NCI-H748 treated with DMSO at 0.1 percent for 48 hours (cell line): ENCODE measurements at places on chromosomes 3 and 15.

DNA sequence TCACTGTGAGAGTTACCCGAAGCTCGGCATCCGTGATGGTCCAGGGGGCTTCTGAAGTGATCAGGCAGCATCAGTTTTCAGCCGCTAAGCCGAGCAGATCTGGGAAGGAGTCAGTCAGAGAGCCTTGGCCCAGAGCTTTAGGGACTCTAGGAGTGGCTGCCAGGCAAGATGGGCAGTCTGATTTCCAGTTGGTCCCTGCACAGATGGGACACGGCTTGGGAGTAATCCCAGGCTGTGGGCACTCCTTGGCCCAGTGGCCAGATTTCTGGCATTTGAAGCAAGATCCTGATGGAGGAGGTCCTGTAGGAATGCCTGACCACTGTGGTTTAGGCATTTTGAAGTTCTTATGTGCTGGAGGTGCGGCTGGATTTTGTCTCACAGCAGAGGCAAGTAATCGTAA, 10.5 kb upstream of the IP6K2 start:
- no peak for DNase-seq

- DNase-seq: no peak
Observed at GRCh38 chr3:129003578-129004112, 2.5 kb downstream of the EFCC1 start.

- no peak for DNase-seq
Observed at GRCh38 chr3:53773021-53773436, 73.2 kb downstream of the CHDH start.

- no peak for DNase-seq
Observed at GRCh38 chr3:118734664-118735063, 300.0 kb downstream of the IGSF11 start.

DNA sequence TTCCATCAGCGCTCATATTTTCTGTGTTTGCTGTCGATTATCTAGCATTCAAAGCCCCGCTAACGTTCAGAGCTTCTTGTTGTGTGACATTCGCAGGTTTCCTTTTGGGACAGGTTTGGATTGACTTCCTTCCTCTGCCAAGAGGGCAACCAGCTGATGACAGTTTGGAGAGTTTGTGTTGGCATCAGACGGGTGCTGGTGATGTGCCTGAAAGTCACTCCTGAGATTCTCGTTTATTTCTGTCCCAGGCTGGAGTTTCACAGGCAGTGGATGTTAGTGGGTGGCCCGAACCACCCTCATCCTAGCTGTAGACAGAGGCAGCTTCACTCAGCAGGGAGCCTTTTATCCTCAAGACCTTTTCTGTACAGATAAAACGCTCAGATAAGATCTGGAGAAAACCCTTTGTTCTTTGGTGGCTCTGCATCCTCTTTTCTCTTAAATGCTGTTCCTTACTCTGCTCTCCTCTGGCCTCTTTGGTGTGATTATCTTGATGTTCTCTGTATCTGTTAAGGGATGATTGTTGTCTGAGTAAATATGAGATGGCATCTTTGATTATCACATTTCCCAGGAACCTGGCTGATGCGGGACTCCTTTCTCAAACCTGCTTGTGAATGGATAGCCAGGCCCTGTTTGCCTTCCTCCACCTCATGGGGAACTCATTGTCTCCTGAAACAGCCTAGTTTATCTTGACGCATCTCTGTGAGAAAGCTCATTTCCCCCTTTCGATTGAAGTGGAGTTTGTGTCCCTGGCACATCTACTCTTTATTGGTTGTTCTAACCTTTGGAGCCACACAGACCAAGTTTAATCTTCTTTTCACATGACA, 35.9 kb downstream of the CGNL1 start:
- DNase-seq: no peak

- no peak for DNase-seq
Observed at GRCh38 chr15:38438031-38438986, 15.6 kb upstream of the FAM98B start.

- no peak for DNase-seq
Observed at GRCh38 chr3:144662729-144663128, 691.1 kb downstream of the DIPK2A start.

DNA sequence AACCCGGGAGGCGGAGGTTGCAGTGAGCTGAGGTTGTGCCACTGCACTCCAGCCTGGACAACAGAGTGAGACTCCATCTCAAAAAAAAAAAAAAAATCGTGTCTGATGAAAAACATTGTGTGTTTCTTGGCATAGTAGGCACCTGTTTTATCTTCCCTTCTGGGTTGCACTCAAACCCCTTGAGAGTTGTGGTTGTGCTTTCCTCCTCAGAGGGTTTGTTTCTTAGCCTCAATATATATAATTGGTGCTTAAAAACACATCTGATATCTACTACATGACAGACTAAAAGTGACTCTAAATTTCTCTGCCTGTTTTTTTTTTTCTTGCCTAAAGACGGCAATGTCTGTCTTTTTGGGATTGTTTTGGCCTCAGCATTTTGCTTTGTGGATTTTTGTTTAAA, 7.6 kb downstream of the NR1D2 start:
- no peak for DNase-seq

DNA sequence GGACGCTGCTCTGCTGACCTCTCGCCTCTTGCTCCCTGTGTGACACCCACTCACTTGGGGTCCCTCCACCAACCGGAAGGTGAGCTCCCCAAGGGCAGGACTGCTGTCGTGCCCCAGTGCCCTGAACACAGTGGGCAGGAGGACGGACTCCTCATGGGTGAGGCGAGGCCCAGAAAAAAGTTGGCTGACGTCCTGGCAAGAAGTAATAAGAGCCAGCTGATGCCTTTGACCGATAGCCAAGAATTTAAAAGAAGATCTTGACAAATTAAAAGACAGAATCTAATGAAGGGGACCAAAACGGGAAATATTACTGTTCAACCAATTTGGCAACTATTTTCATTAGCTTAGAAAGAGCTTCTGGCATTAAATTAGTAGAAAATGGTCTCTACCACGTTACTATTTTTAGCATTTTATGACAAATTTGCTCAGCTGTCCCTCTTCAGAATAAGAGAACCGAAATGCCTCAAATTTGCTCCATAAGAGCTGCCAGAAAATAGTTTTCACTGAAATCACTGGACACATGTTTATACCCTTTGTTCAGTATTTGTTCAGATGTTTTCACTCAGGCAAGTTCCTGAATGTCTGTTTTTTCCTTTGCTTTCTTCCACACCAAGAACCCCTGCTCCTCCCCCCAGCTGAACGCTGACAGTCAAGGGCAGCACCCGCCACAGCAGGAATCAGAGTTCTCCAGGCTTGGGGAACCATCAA, 60.5 kb downstream of the XXYLT1 start:
- DNase-seq: no peak

GRCh38 chr15:41507820-41508290, 5.8 kb downstream of the LTK start:
- DNase-seq: no peak

GRCh38 chr15:82750831-82751180, 41.1 kb upstream of the AP3B2 start:
- no peak for DNase-seq

- DNase-seq: no peak
Observed at GRCh38 chr3:56975567-56975966, 84.9 kb upstream of the SPATA12 start.

DNA sequence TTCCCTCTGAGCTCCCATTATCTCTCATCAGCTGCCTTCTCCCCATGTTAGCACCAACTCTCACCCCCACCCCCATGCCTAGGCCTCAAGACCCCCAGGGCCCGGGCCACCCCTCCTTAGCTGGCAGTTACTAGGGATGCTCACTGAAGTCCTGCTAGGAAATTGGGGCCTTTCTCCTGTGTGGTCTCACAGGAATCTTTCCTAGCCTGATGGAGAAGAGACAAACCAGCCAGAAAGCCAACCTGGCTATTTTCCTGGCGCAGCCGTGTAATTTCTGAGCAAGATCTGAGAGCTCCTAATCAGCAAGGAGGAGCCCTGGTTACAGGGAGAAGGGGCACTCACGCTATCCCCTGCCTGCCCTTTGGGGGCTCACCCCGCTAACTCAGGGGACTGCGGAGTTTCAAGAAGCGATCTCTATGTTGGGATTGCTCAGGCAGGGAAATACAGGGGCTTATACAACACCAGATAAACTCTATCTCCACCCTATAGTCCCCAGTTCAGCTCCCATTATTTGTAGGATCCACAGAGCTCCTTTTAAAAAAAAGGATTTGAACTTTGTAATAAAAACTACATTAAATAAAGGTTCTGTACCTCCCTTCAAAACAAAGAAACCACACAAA, 25.2 kb downstream of the NR2F2 start:
- no peak for DNase-seq

GRCh38 chr3:112376992-112377391, 44.0 kb downstream of the CD200 start:
- DNase-seq: no peak

DNA sequence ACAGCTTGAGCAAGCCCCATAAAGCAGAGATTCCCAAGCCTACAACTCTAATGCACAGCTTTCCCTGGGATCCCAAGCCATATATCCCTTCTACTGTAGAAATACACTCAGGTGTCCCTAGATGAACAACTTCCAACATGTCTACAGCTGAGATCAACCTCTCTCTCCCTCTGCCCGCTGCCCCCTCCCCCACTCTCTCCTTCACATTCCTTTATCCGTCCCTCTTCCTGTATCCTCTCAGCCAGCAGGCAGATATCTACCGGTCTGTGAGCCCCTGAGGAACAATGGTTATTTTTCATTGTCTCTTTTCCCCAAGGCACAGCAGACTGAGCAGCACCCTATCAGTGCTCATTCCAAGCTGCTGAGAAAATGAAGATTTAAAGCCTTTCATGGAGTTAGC, 138.6 kb downstream of the SUCLG2 start:
- DNase-seq: no peak

- DNase-seq: no peak
Observed at GRCh38 chr3:26015752-26016151, 225.9 kb downstream of the OXSM start.

- no peak for DNase-seq
Observed at GRCh38 chr15:89184357-89184756, 37.0 kb downstream of the RLBP1 start.

DNA sequence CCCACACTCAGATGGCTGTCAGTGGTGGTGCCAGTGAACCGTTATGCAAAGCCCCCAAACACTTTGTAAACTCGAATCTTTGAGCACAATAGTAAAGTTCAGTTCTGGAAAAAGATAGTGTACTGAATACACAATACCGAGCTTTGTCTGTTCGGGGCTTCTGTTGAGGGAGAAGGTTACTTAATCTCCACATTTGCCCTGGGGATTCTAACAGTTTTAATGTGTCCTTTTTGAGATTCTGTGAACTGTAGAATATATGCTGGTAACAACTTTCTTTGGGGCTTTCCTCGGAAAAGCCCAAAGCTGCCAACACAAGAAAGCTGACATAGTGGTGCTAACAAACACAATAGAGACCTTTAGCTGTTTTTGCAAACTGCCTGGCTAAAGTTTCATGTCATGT, 686.5 kb downstream of the ROBO1 start:
- DNase-seq: no peak

DNA sequence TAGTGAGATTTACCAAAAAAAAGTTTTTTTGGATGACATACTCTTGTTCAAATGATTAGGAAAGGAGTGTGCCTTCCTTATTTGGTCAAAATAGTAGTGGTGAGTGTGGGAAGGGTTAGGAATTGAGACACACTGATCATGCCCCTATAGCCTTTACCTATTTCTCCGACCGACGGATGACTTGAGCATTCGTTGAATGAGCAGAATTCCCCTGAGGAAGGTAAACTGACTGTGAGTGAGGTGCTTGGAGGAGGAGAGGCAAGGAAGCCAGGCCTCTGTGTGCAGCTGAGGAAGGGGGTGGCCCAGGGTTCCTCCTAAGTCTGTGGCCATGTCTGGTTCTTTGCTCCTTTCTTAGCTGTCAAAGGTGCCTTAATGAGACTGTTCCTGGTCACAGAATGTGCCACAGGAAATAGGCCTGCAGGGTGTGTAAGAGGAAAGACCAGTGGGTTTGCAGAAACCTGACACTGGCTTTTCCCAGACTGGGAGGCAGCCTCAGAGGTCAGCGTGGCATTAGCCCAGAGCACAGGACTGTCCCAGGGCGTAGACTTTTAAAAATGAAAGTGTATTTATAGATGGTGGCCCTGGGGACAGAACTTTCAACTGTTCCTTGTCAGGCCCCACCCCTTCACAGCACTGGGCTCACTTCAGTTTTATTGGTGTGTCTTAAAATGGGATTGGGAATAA, 307.7 kb upstream of the C2CD4B start:
- DNase-seq: no peak

- DNase-seq: no peak
Observed at GRCh38 chr3:48543271-48543866, 13.2 kb downstream of the PFKFB4 start.

GRCh38 chr15:66651198-66651597, 50.8 kb upstream of the SMAD6 start:
- no peak for DNase-seq

GRCh38 chr3:55364421-55364820, 122.7 kb downstream of the WNT5A start:
- no peak for DNase-seq

GRCh38 chr15:82301296-82302016, 38.8 kb downstream of the SAXO2 start:
- no peak for DNase-seq

DNA sequence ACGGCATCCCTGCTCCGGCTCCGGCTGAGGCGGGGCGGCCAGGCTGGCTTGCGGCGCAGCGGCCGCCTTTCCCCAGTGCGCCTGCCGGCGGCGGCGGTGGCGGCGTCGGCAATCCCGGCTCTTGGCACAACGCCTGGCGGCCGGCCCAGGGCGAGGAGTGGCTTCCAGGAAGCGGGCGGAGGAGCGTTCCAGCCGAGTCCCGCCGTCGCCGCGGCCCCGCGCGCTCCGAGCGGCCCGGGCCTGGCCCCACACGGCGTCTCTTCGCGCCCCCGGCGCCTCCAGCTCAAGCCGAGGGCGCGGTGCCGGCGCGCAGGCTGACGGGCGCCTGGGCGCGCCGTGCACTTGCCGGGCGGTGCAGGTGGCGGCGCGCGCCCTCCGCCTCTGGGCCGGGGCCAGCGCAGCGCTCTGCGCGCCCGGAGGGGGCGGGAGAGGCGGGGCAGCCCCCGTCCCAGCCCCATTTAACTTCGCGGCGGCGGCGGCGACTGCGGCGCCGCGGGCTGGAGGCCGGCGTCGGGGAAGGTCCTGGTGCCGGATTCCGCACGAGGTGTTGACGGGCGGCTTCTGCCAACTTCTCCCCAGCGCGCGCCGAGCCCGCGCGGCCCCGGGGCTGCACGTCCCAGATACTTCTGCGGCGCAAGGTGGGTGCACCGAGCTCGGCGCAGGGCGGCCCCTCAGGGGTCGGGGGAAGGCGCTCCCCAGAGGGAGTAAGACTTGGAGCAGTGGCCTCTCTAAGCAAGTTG, at the start of gene ADAMTSL3:
Gene ADAMTSL3 (plus strand): TSS at position 485 of the 740 bp plus-strand sequence. CDS start 1,639 bp downstream, outside the sequence.
- no peak for DNase-seq

DNA sequence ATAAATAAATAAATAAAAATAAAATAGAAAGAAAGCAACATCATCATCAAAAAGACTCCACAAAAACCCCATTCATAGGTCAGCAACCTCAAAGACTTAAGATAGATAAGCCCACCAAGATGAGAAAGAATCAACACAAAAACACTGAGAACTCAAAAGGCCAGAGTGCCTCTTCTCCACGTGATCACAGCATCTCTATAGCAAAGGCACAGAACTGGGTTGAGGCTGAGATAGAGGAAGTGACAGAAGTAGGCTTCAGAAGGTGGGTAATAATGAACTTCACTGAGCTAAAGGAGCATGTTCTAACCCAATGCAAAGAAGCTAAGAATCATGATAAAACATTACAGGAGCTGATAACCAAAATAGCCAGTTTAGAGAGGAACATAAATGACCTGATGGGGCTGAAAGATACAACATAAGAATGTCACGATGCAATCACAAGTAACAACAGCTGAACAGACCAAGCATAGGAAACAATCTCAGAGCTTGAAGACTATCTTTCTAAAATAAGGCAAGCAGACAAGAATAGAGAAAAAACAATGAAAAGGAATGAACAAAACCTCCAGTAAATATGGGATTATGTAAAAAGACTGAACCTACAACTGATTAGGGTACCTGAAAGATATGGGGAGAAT, 26.4 kb downstream of the GNB5 start:
- DNase-seq: no peak

GRCh38 chr15:32994810-32995424, 199.6 kb downstream of the FMN1 start:
- DNase-seq: peak; percentile 2
